NCI-H1436 (cell line): ENCODE measurements at places on chromosomes 5 and 9.
A peak's percentile ranks its signal among the peaks of the same experiment; 100 is the strongest.

DNA sequence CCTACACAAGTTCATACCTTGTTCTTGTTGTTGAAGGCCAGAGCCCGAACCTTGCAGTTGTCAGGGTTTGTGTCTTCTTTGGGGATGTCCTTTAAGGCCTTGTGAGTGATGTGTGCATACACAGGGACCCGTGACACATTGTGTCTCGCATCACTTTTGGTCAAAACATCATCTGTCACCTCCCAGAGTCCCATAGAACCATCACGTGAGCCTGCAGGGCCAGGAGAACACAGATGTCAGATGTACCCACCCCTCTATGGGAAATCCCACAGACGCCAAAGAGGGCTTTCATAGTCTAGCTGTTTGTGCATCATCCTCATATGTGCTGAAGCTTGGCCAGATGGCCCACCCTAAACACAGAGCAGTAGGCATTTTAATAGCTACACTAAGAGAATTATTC is 28.2 kb downstream of the DCAF12 start:
- no peak for DNase-seq

GRCh38 chr9:129489838-129490582 is 130.9 kb downstream of the C9orf50 start:
- DNase-seq: no peak

DNA sequence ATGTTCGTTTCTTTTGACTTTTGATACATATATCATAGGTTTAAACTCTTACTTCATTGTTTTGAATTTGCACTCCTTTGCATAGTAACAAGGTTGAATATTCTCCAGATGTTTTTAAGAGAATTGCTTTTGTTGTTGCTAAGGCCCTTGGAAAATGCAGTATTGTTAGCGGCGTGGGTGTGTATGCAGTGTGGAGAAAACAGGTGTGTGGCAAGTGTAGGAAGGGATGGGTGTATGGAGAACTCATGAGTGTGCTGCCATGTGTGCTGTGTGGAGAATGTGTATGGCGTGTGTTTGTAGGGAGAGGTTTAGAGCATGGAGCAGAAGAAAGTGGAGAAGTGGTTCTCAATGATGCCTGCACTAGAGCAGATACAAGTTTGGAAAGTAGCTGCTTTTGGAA is 87.3 kb downstream of the WWC1 start:
- DNase-seq: no peak

- DNase-seq: no peak
Measured at GRCh38 chr9:24624481-24624880, 78.8 kb upstream of the IZUMO3 start.

GRCh38 chr9:111527347-111527746 is 2.4 kb downstream of the ZNF483 start:
- DNase-seq: no peak

- DNase-seq: no peak
Measured at GRCh38 chr5:2542821-2543220, 208.7 kb downstream of the IRX2 start.

GRCh38 chr5:124747791-124748686 is 1.6 kb upstream of the ZNF608 start:
- no peak for DNase-seq

GRCh38 chr5:32057187-32058096 is 116.7 kb downstream of the GOLPH3 start:
- no peak for DNase-seq

- DNase-seq: no peak
Measured at GRCh38 chr9:131585375-131585774, 40.1 kb downstream of the PRRT1B start.

DNA sequence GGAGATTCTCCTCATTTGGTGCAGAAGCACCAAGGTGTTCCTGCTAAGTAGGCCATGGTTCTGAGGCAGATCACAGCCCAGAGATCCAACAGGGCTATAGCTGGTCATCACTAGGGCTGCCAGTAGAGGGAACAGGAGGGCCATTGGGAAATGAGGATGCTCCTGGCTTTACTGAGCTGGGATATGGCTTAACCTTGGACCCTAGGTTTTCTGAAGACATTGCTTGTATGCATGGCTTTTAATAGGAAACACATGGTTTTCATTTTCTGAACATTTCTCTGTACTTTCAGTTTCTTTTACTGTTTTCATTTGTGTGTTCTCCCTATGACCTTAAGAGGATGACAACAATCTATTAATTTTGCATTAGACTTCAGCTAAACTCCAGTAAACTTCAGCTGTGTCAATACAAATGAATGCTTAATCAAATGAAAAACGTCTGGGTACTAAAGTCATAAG is at the start of gene IFNW1:
TSS of gene IFNW1 (minus strand) at position 406 of the 456 bp plus-strand sequence. CDS start at position 144, 262 bp downstream.
- no peak for DNase-seq

- no peak for DNase-seq
Measured at GRCh38 chr5:149632311-149633251, 51.3 kb downstream of the ARHGEF37 start.

- DNase-seq: no peak
Measured at GRCh38 chr5:107154593-107154992, 516.1 kb downstream of the EFNA5 start.

DNA sequence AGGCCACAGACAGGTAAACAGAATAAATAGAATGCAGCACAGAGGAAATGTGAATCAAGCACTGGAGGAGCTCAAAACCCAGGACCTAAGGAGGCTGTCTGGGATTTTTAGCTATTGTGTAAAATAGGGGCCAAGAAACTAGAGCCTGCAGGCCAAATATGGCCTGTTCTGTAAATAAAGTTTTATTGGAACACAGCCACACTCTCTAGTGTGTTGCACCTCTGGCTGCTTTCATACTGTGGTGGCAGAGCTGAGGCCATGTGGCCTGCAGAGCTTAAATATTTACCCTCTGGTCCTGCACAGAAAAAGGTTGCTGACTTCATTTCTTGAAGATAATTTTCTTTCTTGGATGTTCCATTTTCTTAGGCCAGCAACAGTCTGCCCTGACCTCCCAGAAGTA is 136.4 kb downstream of the WDR41 start:
- no peak for DNase-seq

- no peak for DNase-seq
Measured at GRCh38 chr5:10111571-10111970, 138.1 kb downstream of the ATPSCKMT start.

DNA sequence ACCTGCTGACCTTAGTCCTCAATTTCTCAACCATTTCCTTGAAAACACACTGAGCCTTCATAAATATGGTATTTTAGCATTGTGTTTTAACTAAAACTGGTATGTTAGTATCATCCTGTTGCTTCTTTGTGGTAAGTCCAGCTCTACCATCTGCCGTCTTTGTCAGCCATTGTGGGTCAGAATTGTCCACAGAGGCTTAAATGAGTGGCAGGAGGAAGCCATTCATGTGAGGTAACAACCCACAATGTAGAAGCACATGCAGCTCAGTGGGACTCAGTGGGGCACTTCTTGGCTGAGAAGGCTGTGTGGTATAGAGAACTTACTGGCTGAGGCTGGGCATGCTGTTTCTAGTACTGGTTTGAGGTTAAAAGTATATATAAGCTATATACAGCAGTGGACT is 149.2 kb upstream of the NR3C1 start:
- DNase-seq: no peak

- no peak for DNase-seq
Measured at GRCh38 chr5:10306806-10307205, 896 bp downstream of the CMBL start.

- no peak for DNase-seq
Measured at GRCh38 chr9:118561051-118561450, 808.2 kb downstream of the BRINP1 start.

DNA sequence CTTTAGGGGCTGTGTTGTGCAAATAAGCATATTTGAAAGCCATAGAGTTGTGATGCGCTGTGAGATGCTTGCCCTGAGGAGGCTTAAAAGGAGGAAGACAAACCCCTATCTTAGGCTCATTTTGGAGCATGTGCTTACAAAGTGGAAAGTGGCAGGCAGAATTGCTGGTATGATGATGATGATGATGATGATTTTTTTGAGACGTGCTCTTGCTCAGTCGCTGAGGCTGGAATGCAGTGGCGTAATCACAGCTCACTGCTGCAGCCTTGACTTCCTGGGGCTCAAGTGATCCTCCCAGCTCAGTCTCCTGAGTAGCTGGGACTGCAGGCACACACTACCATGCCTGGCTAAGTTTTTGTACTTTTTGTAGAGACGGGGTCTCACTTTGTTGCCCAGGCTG is 1.7 kb downstream of the CNOT8 start:
- DNase-seq: no peak

GRCh38 chr5:62828742-62829603 is 250.4 kb downstream of the LRRC70 start:
- DNase-seq: no peak

DNA sequence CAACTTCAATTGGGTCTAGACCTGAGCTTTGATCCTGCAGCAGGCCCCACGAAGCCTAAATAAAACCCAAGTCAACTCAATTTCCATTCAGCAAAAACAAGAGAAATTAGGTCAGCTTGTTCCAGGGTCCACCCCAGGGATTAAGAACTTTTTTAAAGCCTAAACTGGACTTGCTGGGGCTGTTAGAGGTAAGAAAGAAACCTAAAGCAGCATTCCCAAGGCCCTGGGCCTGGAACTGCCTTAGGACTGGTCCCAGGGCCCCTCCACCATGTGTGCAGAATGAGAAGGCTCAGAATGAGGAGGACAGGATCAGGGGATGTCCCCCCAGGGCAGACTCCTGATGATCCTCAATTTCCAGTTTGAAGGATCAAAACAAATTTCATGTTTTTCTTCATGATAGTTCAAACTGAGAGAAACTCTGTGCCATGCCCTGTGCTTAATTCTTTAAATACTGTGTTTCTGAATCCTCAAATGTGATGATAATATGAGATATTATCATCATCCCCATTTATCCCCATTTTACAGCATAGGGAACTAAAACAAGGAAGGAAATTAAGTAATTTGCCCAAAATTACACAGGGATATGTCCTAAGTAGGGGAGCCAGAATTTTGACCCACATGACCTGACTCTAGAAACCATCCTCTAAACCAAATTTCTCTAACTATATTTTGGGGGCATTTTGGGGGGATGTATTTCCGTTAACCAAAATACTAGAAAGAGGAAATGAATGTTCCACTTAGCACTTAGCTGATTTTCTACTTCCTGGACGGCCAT is 64.5 kb downstream of the DENND1A start:
- DNase-seq: no peak

DNA sequence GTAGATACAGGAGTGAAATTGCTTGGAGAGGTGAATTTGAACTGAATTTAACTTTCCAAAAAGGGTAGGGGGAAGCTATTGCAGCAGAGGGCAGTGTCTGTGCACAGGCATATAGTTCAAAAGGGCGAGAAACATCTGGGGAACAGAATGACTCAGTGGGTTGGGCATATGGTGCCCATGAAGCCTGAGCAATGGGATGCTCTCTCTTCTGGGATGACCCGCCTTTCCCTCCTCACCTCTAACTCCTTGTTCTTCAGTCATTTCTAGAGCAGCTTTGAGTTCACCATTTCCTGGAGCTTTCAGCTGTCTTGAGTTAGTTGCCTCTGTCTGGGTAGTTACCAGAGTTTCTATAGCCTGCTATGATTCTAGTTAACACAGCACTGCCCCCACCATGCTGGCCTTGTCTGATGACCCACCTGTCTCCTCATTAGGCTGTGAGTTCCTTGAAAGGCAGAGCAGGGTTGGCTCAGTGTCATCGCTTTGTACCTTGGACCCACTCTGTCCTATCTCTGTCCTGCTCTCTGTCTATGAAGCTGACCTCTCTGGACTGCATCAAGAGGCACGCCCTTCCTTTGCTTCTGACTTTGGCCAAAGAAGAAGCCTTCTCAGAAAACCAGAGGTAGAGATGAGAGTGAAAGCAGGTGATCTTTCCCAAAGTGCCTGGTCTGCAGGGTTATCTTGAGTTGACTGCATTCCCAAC is 299.6 kb upstream of the KLF4 start:
- DNase-seq: no peak

GRCh38 chr9:130634191-130634768 is 30.1 kb upstream of the PRDM12 start:
- no peak for DNase-seq

- DNase-seq: no peak
Measured at GRCh38 chr5:50724-51499, 41.1 kb upstream of the PLEKHG4B start.

GRCh38 chr5:68114378-68115040 is 101.0 kb upstream of the PIK3R1 start:
- no peak for DNase-seq

GRCh38 chr5:377326-377981 is 55.9 kb downstream of the AHRR start:
- no peak for DNase-seq

GRCh38 chr9:86636038-86636437 is 281.8 kb upstream of the TUT7 start:
- DNase-seq: no peak

DNA sequence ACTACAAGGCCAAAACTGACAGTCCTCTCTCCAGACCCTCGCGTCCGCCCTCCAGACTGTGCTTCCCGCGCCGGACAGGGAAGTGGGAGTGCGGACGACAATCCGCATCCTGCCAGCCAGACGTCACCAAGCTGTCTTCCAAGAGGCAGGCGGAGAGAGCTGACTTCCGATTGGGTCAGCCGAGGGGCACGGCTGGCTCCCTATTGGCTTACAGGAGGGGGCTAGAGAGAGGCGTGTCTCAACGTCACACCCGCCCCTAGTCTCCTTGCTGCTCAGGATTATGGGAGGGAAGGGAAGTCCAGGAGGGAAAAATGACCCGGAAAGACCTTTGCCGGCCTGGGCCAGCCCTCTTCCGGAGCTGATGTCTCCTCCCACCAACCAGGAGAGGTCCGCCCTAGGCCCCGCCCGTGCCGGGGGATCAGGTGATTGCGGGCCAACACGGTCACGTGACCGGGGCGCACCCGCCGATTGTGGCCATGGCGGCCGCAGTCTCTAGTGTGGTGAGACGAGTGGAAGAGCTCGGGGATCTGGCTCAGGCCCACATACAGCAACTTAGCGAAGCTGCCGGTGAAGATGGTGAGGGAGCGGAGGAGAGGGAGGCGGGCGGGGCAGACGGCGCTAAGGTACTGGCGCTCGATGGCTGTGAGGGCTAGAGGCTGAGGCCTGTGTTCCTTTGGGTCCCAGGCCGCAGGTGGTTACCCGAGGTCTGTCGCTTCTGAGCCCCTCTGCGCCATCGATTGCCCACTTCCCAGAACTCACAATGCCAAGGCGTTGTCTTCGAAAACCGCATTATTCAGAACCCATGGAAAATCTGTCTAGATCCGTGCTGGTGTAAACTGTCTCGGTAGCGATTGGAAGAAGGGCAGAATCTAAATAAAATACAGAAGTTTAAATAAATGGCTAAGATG is at the start of gene RIMOC1:
TSS of gene RIMOC1 (plus strand) at position 453 of the 908 bp plus-strand sequence. CDS start at position 477, 24 bp downstream.
- DNase-seq: peak; percentile 93
